HS-27A (cell line): ENCODE measurements at places on chromosomes 1 and 21.

DNA sequence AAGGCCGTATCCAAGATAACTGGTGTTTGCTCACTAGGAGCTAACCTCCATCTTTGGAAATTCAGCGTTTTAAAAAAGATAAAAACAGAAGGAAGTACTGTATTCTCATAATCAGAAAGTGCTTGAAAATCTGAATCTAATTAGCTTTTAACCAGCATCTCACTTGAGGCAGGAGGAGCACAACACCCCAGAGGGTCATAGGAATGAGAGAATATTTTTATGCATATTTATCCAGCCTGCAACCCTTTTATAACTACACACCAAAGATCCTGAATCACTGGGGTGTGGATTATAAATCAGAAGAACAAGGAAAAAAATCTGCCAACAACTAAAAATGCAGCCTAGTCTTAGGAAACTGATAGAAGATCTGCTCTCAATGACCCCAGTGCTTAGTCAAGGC is 68.0 kb upstream of the PTCH2 start:
- DNase-seq = no peak

DNA sequence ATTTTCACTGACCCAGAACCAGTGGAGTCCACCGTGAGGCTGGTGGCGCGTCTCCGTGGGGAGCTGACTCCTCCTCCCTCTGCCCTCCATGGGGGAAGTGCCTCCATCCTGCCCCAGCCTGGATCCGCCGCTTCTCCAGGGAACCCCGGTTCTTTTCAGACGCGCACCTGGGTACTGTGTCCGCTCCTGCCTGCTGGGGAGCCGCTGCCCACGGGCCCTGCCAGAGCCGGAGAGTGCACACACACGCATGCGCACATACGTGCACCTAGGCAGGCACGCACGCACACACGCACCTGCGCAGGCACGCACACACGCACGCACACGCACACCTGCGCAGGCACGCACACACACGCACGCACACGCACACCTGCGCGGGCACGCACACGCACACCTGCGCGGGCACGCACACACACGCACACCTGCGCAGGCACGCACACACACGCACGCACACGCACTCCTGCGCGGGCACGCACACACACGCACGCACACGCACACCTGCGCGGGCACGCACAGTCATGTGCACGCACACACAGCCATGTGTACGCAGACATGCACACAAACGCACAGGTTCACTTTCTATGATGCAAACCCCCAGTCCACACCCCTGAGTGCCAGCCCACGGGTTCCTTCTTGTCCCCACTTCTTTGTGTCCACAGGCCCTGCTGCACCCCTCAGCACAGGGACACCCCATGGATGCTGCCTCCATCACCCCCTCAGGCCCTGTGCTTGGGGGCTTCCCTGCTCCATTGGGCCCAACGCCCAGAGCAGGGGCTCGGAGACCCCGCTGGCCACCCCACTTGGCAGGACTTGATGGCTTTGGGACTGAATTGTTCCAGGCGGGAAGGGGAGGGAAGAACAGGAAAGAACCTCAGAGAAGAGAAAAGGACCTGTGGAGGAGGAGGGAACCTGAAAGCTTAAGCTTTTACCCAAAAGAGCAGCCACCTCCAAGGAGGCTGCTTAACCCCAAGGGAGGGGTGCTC is 42.7 kb downstream of the MORN1 start:
- DNase-seq = no peak

- peak; percentile 22 for DNase-seq
Observed at GRCh38 chr1:81113688-81114087, 687.0 kb upstream of the ADGRL2 start.

GRCh38 chr1:230102046-230102445 is 35.0 kb downstream of the GALNT2 start:
- DNase-seq = no peak

DNA sequence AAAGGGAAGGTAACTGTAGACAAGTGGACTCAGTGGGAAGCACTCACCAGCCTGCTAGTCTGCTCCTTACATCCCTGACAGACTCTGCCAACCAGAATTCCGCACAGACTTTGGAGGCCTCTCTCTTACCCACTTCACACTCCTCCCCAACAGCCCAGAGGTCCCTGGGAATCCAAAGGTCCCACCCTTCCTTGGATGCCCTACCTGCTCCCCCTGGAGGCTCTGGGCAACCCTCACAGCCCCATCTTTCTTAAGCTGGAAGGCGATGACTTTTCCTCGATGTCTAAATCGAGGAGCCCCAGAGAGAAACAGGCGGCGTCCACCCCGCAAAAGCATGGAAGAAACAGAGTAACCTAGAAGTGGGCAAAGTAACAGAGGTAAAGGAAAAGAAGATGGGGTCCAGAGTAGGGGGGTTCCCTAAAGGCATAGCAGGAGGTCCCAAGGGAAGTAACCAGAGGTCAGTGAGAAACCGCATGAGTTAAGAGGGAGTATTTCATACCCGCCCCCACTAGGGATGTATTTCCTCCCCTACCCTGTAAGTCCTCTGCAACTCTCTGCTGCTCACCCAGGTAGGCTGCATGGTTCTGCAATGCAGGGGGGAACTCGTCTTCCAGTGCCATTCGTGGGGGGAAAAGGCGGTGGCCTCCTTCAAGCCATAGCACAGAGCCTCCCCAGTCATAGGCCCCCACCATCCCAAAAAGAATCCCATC is 8.4 kb downstream of the ITGA10 start:
- DNase-seq = no peak

- no peak for DNase-seq
Observed at GRCh38 chr1:117466761-117467160, 99.5 kb downstream of the MAN1A2 start.

DNA sequence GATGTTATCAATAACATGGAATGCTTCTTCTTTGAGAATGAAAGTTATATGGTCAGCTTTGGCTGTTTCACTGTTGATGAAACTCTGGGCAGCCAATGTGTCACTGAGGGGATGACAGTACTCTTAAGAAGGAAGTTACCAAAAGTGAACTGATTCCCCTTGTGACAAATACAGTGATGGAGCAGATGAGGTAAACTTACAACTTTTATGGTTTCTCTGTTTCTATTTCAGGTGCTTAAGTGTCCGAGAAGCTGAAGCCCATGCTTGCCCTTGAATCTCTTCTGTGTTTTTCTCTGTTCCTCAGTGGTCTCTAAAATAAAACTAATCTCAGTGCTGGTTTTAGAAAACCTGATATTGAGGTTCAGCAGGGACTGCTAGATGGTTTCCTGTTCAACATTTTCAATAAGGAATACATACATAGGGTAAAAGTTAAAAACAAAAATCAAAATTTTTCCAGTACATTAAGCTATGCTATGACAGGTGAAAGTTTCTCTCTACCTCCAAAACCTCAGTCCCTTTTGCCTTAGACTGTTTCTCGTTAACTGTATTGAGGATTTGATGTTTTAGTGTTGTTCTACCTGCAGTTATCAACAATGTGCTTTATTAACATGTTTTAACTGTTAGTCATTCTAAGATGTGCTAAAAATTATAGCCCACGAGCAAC is 454.4 kb upstream of the ADGRL4 start:
- no peak for DNase-seq

- no peak for DNase-seq
Observed at GRCh38 chr21:43287111-43287760, 118.4 kb downstream of the CRYAA start.

DNA sequence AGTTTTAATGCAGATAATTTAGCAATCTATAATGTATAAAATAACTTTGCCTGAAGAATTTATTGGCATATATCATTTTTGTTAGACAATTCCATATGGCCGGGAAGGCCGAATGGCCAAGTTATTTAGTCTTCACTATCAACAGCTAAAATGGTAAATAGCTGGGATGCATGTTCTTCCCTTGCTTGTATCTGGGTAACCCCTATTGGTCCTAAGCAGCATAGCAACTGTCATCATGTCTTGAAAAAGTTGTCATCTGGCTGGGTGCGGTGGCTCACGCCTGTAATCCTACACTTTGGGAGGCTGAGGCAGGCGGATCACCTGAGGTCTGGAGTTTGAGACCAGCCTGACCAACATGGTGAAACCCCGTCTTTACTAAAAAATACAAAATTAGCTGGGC is 340.0 kb upstream of the DPYD start:
- DNase-seq = no peak

GRCh38 chr1:226728448-226728847 is 10.6 kb downstream of the ITPKB start:
- no peak for DNase-seq

- DNase-seq = no peak
Observed at GRCh38 chr1:152968248-152968647, 2.2 kb upstream of the SPRR4 start.

DNA sequence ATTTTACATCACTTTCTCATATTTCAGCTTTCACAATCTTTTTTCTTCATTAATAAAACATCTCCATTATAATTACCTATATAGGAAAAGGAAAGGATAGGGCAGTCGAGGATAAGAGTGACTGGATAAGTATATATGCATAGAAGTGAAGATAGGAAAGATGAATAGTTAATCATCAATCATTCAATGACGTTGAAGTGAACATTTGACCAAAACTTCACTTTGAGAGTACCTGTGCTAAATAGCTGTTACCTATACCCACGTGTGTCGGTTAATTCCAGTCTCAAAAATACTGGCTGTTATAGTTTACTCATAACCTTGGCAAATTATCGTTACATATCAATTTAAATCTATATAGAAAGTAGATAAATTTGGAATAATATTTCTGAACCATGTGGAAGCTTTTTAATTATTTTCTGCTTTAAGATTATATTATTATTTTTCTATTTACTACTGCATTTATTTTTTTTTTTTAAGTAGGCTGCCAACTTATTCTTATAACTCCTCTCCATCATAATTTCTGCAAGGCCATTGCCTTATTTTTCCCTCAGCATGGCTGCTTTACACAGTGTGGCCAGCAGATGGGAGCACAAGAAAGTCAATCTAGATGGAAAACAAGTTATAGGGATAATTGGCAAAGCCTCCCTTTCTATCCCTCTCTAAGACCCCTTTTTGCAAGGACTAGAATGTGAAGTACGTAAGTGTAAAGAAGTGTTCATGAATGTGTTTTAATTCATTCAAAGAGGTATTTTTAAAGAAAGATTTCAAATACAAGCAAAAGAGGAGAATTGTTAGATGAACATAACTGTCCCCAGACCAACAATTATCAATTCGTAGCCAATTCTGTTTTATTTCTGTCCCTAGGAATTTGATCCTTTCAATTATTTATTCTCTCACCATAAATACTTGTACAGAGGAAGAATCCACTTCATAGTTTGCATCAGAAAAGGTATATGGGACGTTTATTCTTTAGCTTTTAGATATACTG is 290.4 kb downstream of the KCNT2 start:
- no peak for DNase-seq

GRCh38 chr1:26284597-26285347 is 4.9 kb downstream of the SH3BGRL3 start:
- DNase-seq = peak; percentile 98

DNA sequence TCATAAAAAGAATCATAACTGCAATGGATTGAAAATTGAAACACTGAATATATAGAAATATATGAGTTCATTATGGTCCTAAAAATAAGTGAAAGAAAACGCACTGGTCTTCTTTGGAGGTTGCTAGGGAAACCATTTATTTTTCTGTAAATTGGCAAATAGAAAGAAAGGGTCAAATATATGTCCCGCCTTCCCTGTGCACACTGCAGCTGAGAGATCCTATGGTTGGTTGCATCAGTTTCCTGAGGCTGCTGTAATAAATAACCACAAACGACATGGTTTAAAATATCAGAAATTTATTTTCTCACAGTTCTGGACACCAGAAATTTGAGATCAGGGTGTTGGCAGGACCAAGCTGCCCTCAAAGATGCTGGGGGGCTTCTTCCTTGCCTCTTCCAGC is 35.0 kb downstream of the CA6 start:
- no peak for DNase-seq

DNA sequence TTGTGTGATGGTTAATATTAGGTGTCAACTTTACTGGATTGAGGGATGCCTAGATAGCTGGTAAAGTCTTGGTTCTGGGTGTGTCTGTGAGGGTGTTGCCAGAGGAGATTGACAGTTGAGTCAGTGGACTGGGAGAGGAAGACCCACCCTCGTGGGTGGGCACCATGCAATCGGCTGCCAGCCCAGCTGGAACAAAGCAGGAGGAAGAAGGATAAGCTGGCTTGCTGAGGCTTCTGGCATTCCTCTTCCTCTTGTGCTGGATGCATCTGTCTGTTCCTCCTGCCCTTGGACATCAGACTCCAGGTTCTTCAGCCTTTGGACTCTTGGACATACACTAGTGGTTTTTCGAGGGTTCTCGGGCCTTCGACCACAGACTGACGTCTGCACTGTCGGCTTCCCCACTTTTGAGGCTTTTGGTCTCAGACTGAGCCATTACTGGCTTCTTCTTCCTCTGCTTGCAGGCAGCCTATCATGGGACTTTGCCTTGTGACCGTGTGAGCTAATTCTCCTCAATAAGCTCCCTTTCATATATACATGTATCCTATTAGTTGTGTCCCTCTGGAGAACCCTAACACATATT is 184.3 kb upstream of the LMO4 start:
- DNase-seq = no peak

- DNase-seq = no peak
Observed at GRCh38 chr1:201409440-201409839, 10.3 kb upstream of the LAD1 start.

GRCh38 chr1:46168477-46168876 is 6.4 kb upstream of the TSPAN1 start:
- no peak for DNase-seq

- no peak for DNase-seq
Observed at GRCh38 chr1:168293356-168293755, 12.7 kb downstream of the TBX19 start.

- no peak for DNase-seq
Observed at GRCh38 chr1:178724728-178725465, at the start of gene RALGPS2. TSS of gene RALGPS2 (plus strand) at chr1:178725244. CDS start at chr1:178776765, 51,521 bp downstream.

DNA sequence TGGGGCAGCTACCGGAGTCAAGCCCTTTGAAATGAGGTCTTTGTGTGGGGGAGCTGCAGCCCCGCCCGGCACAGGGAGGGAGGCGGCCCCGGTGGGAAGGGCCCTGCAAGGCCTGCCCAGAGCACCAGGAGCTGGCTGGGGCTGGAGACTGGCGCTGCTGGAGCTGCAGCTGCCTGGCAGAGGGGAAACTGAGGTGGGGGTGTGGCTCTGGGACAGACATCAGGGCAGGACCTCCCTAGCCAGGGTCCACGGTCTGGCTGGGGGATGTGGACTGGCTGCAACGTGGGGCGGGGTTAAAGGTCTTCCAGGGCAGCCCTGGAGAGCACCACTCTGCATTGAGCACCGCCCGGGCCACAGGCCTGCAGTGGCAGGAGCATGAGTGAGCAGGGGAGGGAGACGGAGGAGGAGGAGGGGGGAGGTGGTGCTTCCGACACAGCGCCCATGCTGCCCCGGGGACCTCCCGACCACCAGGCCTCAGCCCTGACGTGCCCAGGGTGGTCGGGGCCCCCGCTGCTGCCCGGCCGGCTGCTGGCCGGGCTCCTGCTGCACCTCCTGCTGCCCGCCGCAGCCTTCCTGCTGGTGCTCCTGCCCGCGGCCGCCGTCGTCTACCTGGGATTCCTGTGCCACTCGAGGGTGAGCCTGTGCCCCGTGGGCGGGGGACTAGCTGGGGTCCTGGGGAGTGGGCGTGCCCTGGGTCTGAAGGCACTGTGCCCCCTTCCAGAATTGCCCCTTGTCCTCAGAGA is 4.8 kb upstream of the ANKRD65 start:
- no peak for DNase-seq
